AG08395 (cell line): ENCODE measurements at places on chromosomes 1 and 21.
A peak's percentile ranks its signal among the peaks of the same experiment; 100 is the strongest.

DNA sequence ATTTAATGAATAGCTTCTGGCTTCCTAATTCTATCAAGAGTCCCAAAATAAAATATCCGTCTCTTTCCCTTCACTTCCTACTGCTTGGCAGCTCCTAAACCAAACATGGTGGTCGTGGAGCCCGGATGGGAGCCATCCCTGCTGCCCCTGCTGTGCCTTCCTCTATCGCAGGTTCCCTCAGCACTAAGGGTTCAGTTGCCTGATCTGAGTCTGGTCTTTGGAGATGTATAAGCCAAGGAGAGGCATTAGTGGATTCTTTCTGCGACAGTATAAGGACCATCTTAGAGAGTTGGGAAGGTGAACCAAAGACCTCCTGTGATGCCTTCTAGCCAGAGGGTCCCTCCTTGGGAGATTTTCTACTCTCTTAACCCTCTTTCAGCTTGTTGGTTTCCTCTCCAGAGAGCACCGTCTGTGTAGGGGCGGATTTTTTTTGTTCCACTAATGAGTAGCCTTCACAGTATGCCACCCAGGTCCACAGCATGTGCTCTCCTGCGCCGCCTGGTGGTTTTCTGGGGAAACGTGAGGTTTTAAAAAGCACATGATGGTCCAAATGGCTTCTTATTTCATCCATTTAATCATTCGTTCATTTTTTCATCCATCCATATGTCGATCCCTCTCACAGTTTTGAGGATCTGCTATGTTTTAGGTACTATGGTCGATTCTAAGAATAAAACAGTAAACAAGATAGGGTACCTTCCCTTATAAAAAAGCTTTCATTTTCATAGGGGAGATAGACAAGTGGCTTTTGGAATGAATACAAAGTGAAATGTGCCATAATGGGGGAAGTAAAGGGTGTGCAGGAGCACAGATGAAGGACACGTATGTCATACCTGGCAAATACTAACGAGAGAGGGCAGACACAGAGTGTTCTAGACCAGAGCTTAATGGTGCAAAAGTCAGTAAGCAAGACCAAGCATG lies 71.0 kb downstream of the NFASC start:
- DNase-seq = peak; percentile 88

DNA sequence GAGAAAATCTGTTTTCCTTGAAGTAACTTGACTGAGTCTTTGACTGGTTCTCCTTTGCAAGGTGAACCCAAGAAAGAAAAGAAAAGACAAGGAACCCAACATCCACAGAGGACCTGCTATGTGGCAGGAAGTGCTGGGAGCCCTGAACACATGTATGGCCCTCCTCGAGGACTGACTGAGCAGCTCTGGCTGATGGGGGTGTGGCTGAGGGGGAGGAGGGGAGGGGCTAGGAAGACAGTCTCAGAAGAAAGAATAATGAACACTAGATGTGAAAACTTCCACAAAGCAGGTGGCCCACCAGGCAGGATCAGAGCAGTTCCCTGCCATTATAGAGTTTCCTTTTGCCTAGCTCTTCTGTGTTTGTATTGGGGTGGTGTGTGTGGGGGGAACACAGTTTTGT lies 26.1 kb downstream of the NENF start:
- no peak for DNase-seq

DNA sequence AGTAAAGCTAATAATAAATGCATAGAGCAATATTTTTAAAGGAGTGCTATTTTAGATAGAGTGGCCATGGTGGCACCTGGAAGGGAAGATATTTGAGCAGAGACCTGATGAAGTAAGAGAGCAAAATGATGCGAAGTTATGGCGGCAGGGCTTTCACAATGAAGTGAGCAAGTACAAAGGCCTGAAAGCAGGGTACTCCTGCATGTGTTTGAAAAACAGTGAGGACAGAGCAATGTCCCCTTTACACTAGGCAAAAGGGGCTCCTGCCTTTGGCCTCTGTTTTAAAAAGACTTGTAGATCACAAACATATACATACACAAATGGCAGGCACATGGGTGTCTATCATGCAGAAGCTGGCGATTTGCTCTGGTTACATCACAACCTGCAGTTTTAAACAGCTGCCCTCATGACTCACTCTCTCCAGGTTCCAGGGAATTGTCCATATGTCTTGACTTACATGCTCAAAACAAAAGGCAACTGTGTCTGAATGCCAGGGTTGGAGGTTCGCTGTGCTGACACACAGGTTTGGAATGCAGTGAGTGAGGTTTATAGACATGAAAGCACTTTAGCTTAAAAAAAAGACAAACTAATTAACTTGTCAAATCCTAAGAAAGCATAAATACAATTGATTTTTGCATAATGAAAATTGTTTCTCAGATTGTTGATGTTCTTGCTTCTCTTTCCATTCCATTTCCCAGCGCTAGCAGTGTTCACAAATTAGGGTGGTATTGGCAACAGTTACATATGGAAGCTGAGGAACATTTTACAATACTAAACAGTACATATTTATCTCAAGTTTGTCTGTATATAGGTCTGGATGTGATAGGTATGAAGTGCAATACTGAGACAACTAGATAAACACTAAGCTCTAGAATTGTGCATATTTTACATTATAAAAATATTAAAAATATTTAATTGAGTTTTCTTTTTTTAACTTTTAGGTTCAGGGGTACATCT lies 313.9 kb downstream of the BARHL2 start:
- DNase-seq = peak; percentile 5

GRCh38 chr1:4062041-4062440 lies 162.0 kb upstream of the C1orf174 start:
- no peak for DNase-seq

DNA sequence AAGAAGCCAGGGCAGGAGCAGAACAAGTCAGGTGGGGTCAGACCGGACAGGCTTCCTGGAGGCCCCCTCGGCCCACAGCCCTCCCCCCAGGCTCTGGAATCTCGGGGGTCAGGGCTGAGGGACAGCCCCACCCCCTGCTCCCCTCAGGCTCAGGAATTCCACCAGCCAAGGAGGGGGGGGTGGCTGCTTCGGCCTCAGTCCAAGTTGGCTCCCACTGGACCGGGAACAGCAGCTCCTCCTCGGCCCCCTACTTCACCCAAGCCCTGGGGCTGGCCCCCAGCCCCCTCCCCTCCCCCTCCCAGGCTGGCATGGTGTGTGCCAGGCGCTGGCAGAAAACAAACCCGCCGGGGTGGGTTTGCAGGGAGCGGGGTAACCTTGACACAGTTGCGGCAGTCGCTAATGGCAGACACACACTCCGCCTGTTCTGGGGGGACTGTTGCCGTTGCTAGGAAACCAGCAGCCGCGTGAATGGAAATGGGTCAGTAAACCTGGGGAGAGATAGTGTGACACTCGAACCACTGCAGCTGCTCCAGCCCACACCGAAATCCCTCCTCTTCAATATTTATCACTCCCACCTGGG lies 32.4 kb downstream of the AHDC1 start:
- DNase-seq = no peak

GRCh38 chr1:89499320-89499719 lies 25.3 kb upstream of the LRRC8B start:
- DNase-seq = no peak

DNA sequence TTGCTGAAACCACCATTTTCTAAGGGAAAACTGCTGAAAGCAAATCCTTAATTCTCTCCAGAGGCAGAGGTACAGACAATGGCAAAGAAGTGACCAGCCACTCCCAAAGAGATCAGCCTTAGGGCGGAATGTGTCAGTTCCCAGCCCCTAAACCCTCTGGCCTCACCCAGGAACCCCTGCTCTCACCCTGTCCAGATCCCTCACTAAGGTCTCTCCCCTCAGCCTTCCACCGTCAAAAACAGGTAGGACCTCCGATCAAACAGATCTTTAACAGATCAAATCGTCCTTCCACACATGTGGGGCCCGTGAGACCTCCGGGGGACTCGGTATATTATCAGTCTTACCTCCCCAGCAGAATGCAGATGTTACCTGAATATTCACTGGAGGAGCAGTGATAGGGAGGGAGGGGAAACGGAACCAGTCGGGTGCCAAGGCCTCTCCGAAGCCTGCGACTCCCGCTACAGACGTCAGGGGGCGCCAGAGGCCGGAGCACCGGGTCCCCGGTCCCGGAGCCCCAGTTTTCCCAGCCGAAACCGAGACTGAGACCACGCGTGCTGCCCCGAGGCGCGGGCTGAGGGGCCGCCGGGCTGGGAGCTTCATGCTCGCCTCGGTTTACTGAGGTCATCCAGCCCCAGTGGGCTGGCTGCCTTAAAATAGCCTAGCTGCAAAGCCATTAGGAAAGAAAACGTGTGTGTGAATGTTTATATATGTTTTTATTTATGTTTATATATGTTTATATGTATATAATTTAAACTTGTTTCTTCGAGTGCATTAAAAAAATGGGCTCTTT lies 23.6 kb downstream of the GPA33 start:
- DNase-seq = peak; percentile 85

DNA sequence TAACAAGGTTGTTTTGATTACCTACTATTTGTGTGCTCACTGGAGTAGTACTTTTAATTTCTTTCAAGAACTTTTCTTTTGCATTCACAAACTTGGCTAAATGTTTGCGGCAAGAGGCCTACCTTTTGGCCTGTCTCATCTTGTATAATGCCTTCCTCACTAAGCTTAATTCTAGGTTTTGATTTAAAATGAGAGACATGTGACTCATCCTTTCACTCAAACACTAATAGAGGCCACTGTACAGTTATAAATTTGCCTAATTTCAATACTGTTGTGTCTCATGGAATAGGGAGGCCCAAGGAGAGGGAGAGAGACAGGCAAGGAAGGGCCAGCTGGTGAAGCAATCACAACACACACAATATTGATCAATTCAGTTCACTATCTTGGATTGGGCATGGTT lies 66.1 kb downstream of the ZNF644 start:
- no peak for DNase-seq

- peak; percentile 58 for DNase-seq
These were observed 18.9 kb downstream of the CAPN2 start for GRCh38 chr1:223731133-223731770.

DNA sequence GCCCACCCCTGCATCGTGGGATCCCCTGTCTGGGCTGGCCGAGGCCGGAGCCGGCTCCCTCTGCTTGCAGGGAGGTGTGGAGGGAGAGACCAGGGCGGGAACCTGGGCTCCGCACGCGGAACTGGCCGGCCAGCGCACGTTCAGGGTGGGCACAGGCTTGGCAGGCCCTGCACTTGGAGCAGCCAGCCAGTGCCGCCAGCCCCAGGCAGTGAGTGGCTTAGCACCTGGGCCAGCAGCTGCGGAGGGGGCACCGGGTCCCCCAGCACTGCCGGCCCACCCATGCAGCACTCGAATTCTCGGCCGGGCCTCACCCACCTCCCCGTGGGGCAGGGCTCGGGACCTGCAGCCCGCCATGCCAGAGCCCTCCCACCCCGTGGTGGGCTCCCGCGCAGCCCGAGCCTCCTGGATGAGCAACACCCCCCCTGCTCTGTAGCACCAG lies 422.6 kb downstream of the AMY1C start:
- no peak for DNase-seq

DNA sequence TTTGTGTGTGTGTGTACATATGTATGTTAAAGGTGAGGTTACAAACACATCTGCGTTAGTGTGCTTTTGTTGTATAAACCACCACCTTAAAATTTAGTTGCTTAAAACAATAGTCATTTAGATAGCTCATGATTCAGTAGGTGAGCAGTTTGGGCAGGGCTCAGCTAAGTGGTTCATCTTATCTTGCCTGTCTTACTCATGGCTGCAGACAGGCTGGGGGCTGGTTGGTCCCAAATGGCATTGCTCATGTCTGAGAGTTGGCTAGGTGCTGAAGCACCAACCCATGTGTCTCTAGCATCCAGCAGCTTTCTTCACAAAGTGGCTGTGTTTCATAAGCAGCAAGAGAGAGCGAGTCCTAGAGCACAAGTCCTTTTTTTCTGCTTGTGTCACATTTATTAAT lies 91.4 kb downstream of the MACF1 start:
- no peak for DNase-seq

- peak; percentile 10 for DNase-seq
These were observed 14.1 kb downstream of the TTC3 start for GRCh38 chr21:37087188-37087587.
